Activated B cell treated with CpG ODN at 0.5 μM for 24 hours (primary cell): ENCODE measurements at places on chromosomes 13 and 19.

GRCh38 chr13:43315522-43315921 lies 292.1 kb downstream of the DNAJC15 start:
- DNase-seq = no peak

DNA sequence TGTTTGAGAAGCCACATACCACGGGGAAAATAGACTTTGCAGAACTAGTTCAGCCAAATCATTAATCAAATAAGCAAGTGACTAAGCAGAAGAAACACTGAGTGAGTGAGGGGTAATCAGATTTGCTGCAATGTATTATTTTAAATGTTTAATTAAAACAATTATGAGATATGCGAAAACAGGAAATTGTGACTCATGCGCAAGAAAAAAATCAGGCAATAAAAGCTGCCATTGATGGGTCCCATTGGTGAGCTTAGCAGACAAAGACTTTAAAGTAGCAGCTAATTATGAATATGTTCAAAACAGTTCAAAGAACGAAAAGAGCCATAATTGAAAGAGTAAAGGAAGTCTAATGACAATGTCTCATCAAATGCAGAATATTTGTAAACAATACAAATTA lies 644.1 kb downstream of the GPC5 start:
- no peak for DNase-seq

DNA sequence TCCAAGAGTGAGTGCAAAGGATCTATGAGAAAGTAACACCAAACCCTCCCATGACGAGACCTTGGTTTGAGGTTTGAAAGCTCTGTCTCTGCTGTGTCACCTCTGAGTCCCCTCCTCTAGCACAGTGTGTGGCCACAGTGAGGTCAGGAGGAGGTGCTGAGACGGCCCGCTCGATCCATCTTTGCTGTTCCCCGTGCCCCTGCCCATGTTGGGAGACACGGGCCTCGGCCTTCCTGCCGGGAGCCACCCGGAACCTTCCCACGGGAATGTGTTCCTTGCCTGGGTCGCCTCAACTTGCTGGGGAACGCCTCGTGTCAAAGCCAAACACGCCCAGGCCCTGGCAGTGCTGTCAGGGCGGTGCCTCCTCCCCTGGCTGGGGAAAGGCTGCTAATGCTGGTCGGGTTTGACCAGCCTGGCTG lies 10.1 kb downstream of the NANOS3 start:
- no peak for DNase-seq

GRCh38 chr13:44212633-44213396 lies 160.8 kb upstream of the SERP2 start:
- DNase-seq = no peak
